ENCODE measurements at places on chromosomes 4 and X. TPM values are rescaled to one million over a fixed set of nuclear protein-coding genes. Genes with fewer than 3 reads are reported as not detected.

GRCh38 chr4:15194520-15194919 lies 192.2 kb downstream of the CPEB2 start:
- no peak for DNase-seq

DNA sequence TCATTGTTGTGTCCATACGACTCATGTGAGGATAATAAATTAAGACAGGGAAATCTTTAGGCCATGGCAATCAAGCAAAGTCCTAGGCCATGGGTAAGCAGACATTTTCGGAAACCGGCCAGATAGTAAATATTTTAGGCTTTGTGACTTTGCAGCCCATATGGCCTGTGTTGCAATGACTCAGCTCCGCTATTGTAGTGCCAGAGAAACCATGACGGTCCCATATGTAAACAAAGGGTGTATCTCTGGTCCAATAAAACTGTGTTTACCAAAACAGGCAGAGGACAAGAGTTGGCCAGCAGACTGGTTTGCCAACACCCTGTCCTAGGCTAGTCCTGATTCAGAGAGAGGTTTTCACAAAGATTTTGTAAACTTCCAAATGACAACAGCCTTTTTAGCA lies 5.0 kb downstream of the FAM114A1 start:
- DNase-seq = no peak

DNA sequence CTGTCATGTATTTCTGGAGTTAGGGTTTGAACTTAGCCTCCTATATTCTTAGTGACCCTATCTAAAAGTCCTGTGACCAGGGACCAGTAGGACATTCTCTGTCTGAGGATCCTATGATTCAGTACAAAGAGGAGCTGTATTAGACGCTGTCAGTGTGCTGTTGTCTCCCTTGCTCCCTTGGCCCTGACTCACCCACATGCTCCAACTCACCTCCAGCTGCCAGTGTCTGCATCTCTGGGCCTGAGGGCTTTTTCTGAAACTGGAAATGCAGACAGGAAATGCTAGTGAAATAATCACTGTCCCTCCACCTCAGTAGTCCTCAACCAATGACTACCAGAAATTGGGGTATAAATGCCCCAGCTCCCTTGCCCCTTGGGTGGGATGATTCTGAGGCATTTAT lies 535.3 kb upstream of the RPS6KA3 start:
- DNase-seq = no peak

DNA sequence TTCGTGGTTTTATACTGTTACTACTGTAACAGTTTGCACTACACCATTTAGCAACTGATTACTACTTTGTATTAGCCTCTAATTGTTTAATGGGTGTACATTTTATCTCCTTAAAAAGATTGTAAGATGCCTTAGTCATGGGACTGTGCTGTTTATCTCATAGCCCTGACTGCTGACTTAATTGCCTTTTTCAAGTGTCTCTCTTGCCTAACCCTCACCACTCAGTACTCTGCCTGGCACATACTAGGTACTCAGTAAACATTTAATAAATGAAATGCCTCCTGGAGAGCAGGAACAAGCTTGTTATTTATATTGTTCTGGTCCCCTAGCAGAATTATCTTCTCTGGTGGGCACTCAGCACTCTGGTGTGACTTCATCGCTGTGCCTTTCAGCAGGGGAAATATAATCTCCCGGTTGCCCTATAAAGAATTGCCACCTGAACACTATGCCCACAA lies 1.7 kb upstream of the STIM2 start:
- no peak for DNase-seq

- peak; percentile 1 for DNase-seq
These were observed 27.4 kb downstream of the CBLL2 start for GRCh38 chrX:22300130-22300529.

DNA sequence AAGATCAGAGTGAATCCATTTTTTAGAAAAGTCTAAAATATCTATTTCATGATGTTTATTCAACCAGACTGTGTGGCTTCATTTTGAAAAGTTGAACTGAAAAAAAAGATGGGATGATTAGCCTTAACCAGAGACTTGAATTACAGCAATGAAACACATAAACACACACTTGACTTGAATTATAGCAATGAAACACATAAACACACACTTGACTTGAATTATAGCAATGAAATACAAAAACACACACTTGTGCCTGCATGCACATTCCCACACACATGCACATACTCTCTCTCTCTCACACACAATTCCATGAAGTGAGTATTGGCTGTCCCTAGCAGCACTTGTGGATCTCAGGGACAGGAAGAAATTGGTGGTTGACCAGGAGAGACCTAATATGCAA lies 286.8 kb downstream of the USP46 start:
- DNase-seq = no peak

GRCh38 chr4:118846979-118847378 lies 11.1 kb upstream of the SEC24D start:
- no peak for DNase-seq

GRCh38 chr4:95288552-95288951 lies 260.2 kb downstream of the UNC5C start:
- DNase-seq = no peak

- DNase-seq = no peak
These were observed 7.6 kb upstream of the LNX1 start for GRCh38 chr4:53598901-53599300.

Gene FAT4
- not detected for total RNA-seq

Gene TMEM164
- total RNA-seq = 10.9 TPM

Gene ADRA2C
- total RNA-seq = 0.27 TPM
